GM23248 (cell line): ENCODE measurements at places on chromosomes 4 and X. TPM values are rescaled to one million over a fixed set of nuclear protein-coding genes. Genes with fewer than 3 reads are reported as not detected.

The SMIM31 gene
- total RNA-seq = not detected in 2 replicates

DNA sequence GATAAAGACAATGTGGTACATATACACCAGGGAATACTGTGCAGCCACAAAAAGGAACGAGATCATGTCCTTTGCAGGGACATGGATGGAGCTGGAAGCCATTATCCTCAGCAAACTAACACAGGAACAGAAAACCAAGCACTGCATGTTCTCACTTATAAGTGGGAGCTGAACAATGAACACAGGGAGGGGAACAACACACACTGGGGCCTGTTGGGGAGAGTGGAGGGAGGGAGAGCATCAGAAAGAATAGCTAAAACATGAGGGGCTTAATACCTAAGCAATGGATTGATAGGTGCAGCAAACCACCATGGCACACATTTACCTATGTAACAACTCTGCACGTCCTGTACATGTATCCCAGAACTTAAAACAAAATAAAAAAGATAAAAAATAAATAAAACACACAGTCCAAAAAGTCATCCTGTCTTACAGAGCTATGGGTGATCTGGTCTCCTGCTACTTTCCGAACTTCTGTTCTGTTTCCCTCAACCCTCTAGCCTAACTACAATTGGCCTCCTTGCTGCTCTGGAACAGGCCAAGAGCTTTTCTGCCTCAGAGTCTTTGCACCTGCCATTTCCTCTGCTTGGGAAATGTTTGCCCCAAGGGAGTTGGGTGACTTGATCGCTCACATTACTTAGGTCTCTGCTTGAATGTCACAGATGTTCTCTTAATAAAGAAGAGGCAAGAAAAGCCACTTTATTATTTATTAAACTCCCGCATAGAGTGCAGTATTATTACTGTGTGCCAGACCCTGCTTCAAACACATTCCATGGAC is 1.1 kb upstream of the CD38 start:
- no peak for DNase-seq

DNA sequence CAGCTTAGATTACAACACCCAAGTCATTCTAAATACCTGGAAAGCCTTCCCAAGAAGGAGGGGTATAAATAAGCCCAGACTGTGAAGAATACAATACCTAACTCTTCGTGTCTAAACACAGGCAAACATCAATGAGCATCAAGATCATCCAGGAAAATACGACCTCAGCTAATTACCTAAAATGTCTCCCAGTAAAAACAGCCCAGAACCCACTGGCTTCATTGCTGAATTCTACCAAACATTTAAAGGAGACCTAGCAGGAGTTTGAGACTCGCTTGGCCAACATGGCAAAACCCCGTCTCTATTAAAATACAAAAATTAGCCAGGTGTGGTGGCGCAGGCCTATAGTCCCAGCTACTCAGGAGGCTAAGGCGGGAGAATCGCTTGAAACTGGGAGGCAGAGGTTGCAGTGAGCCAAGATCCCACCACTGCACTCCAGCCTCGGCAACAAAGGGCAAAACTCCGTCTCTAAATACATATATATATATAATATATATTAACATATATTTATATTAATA is 19.1 kb upstream of the HSFX4 start:
- DNase-seq = no peak

GRCh38 chr4:7561557-7561956 is 126.8 kb upstream of the PSAPL1 start:
- DNase-seq = no peak
